ENCODE measurements at places on chromosomes 6 and 20.

DNA sequence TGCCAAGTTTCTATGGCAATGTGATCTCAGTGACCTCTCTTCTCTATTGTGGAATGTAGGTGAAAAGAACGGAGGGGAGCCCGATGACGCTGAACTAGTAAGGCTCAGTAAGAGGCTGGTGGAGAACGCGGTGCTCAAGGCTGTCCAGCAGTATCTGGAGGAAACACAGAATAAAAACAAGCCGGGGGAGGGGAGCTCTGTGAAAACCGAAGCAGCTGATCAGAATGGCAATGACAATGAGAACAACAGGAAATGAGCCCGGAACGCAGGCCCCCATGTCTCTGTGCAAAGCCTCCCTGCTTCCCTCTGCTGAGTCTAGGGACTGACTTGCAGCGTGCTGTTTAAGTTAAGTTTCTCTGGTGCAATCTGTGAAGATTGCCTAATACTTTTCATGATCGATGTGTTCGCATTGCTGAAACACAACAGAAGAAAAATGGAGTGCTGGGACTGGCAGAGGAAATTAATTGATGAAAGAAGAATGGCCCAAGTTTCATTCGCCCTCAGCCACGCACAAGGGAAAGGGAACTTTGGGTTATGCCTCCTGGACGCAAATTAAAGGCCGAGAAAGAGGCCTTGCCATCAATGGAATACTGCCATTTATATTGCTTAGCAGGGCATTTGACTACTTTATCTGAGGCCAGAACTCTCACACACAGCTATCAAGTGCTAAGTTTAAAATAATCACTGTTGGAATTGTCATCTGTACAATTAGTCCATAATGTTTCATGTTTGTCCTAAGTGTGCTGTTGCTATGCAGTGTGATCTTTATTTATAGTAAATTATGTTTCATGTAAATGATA, 146.4 kb downstream of the AKAP7 start:
- DNase-seq: peak; percentile 31

DNA sequence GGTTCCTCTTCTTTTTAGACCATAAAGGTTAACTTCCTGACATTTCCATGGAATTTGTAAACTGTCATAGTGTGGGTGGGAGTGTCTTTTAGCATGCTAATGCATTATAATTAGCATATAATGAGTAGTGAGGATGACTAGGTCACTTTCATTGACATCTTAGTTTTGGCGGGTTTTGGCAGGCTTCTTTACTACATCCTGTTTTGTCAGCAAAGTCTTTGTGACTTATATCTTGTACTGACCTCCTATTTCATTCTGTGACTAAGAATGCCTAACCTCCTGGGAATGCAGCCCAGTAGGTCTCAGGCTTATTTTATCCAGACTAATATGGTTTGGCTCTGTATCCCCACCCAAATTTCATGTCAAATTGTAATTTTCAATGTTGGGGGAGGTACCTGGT, 149.6 kb upstream of the SYNCRIP start:
- no peak for DNase-seq

DNA sequence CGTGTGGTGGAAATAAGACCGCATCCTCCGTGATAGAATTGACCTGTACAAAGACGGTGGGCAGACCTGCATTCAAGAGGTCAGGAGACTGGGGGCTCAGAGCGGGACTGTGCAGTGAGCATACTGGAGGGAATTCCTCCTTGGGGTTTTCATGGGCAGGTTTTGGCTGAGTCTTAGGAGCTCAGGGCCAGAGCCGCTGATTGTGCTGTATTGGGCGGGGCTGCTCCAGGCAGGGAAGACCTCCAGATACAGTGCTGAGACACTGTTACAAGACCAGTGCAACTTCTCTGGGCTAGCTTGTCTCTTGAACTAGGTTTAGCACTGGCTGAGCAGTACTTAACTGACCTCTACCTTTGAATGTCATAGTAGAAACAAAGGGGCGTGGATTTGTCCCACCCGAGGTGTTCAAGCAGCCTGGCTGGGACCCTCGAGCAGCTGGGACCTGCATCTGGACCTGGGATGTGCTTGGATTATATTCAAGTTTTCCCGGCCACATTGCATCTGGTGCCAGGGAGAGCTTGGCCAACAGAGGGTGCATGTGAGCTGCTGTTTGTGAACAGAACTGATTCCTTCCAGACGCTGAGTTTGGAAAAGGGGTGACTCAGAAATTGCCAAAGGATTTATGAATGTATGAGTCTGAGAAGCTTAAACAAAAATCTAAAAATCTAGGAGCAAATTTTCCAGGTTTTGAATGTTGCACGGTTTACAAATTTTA, 33.4 kb upstream of the SLC22A1 start:
- no peak for DNase-seq

DNA sequence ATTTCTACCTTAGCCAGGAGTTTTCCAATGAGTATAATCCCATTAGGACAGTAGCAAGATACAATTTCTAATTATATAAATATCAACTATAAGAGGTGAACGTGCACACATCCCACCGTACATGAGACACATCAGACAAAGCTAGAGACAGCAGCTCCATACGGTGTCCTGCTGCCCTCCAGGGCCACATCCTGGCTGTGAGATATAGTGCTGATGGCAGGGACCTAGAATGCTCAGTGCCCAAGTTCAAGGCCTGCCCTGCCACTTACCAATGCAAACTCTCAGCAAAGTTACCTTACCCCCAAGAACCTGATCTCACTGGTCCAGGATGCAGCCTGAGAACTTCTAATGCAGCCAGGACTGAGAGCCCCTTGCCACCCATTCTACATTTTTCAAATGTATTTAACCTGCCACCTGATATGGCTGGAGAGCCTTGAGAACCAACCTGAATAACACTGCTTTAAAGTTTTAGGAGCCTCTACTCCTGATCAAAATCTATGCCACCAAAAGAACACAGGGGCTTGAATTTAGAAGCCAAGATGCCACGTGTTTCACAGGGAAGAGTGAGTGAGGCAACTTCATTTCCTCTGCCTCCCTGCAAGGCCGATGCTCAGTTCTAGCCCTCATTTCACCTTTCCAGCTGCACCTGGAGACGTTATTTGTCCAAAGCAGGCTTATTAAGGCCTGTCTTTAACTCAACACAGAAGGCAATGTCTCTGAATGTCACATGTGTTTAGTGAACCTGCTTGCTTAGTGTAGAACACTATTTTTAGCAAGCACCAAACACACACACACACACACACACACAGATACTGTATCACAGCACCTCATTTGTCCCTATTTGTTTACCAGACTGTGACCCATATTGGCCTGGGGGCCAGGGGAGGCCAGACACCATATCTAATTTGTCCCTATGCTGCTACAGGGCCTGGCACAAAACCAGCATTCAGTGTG, 6.1 kb downstream of the NFATC2 start:
- no peak for DNase-seq

- peak; percentile 73 for DNase-seq
These were observed 15.1 kb downstream of the HMGN4 start for GRCh38 chr6:26553264-26553634.

DNA sequence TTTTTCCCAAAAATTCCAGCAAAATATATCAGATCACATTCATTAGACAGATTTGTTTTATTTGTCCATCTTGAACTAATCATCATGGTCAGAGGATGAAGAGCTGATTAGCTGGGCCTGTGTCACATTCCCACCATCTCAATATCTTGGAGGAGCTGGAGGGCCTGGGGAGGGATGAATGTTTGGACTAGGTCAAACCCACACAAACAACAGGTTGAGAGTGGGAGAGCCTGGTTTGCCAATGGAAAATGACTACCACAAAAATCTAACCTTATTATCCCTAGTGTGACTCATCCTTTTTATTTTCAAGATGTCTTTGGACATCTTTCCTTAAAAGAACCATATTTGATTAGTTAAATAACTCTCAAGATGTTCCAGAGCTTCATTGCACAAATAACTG, 242.4 kb downstream of the OGFRL1 start:
- no peak for DNase-seq

DNA sequence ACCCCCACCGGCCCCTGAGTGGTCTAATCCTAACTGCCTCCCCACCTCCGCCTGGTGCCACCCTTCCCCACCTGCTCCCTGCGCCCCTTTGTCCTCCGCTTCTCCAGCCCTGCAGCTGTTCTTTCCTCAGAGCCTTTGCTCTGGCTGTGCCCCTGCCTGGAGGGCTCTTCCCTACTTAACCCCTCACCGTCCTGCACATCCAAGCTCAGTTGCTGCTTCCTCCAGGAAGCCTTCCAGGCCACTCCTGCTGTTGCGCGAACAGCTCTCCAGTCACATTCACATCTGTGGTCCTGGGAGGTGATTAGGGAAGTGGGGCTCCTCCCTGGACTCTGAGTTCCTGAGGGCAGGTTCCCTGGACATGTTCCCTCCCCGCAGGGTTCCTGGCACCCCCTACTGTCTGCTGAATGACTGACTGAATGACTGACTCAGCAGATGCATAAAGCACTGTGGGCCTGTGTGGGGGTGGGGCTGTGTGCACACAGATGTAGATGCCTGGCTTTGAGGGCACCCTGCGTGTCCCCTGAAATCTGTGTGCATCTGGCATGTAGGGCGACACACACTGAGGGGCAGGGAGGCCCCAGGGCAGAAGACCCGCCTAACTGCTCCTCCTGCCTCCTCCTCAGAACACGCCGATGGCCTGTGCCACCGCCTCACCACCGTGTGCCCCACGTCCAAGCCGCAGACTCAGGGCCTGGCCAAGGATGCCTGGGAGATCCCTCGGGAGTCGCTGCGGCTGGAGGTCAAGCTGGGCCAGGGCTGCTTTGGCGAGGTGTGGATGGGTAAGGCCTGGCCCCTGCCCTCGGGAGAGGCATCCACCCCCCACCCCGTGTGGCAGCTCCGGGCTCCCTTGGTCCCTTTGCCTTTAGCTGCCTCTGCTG, 51.4 kb downstream of the SRC start:
- DNase-seq: no peak

- DNase-seq: no peak
These were observed 20.4 kb upstream of the EFHC1 start for GRCh38 chr6:52399511-52400312.

DNA sequence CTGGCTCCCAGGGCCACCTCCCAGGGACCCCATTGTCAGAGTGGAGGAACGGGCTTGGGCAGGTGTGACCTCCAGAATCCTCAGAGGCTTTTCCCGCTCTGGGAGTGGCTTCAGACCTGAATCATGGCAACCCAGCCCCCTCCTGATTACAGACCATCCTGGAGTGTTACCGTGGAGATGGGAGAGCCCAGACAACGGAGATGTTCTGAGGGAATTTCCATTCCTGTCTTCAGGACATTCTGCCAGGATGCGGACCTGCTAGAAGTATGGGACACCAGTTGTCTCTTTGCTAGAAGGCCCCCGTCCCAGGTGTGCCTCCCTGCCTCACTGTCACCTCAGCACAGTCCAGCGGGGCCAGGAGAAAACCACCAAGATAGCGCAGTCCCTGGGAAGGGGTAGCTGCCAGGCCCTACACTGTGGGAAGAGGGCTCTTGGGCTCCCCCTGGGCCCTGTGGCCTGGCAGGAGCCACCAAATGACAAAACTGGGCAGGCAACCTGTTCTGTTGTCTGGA, 109.9 kb downstream of the PSMB1 start:
- DNase-seq: no peak

DNA sequence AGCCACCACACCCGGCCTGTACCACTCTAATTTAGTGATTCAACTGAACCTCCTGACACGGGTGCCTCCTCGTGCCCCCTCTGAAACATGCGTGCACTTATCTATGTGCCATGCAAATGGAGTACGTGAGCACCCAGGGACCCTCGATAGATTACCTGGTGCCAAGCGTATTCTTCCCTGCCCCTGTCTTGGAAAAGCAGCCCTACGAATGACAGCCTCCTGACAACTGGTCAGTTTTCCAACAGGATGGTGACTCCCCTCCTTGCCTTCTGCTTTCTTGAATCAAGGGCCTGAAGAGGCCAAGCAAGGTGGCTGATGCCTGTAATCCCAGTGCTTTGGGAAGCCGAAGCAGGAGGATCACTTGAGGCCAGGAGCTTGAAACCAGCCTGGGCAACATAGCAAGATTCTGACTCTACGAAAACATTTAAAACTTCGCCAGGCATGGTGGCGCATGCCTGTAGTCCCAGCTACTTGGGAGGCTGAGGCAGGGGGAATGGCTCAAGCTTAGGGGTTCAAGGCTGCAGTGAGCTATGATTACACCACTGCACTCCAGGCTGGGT, 25.4 kb upstream of the SYNJ2 start:
- no peak for DNase-seq

DNA sequence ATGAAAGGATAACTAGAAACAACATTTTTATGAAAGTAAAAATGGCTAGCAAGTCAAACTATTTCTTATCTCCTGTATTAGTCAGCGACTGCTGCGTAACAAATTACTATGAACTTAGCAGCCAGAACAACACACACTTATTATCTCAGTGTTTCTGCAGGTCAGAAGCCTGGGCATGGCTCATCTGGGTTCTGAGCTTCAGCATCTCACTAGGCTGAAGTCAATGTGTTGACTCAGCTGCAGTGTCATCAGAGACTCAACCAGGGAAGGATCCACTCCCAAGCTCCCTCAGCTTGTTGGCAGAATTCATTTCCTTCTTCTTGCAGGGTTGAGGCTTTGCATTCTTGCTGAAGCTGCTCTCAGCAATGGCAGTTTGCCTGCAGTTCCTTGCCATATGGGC, 33.2 kb upstream of the IGF2R start:
- DNase-seq: no peak

DNA sequence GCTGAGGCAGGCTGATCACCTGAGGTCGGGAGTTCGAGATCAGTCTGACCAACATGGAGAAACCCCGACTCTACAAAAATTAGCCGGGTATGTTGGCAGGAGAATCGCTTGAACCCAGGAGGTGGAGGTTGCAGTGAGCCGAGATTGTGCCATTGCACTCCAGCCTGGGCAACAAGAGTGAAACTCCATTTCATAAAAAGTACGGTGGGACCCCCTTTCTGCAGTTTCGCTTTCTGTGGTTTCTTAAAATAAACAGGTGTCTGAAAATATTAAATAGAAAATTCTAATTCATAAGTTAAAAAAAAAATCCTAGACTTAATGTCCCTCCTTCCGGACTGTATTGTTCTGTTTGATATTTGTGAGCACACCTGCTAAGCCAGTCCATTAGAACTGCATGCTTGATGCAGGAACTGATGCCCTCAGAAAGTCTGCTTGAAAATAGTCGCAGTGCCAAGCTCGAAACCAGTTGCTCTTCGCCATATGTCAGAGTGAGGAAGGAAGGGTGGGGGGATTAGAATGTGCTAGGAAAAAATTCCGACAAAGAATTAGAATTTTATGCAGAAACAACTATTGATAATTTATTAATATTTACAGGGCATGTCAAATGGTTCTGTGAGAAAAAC, 85.9 kb downstream of the JARID2 start:
- DNase-seq: no peak

- DNase-seq: no peak
These were observed 63.0 kb downstream of the IGF2R start for GRCh38 chr6:160031871-160032270.

GRCh38 chr20:1824181-1824580, 71.0 kb upstream of the SIRPA start:
- no peak for DNase-seq

Measured in stimulated activated CD4-positive, alpha-beta T cell treated with anti-CD3 and anti-CD28 coated beads, TNF-alpha, amount 100 ng/mL, for 24 hours (primary cell).